T-helper 17 cell (primary cell): ENCODE measurements at places on chromosomes 6 and 20. TPM values are rescaled to one million over a fixed set of nuclear protein-coding genes. Genes with fewer than 3 reads are reported as not detected.

DNA sequence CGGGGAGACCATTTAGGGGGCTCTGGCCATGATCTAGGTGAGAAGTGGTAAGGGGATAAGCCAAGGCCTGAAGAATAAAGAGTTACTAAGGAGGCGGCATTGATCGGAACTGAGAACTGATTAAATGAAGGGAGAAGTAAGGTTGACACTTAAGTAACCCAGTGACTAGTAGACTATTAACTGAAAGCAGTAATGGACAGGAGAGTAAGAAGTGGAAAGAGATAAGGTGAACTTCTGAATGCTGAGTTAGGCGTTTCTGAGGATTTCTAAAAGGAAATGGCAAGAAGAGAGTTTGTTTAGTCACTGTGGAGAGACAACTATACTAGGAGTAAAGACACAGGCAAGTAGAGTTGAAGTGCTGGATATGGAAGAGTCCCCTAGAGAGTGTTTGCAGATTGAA lies 1.9 kb downstream of the ABCF1 start:
- H3K36me3 ChIP-seq = peaks cover 24% of the 10 kb centered on the region
- DNase-seq = no peak
- peak overlapping the region; percentile 100 for H3K4me3 ChIP-seq
- peak overlapping the region; percentile 100 for H3K27ac ChIP-seq
- peaks cover 70% of the 10 kb centered on the region for H3K4me1 ChIP-seq
- H3K27me3 ChIP-seq = no peaks in the 10 kb centered on the region

DNA sequence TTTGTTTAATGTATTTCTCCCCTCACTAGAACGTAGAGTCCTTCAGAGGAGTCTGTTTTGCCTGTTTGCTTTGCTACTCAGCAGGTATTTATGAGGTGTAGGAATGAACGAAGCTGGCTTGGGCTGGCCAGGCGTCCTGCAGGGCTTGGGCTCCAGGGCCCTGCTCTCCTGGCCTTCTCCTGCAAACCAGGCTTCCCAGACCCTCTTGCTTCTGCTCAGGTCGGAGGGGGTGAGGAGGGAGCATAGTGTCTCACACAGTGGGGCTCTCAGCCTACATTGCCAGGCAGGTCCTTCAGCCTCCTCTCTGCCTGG lies 24.6 kb upstream of the MLN start:
- H3K27me3 ChIP-seq = peaks cover 31% of the 10 kb centered on the region
- peaks cover 4% of the 10 kb centered on the region for H3K4me1 ChIP-seq
- H3K27ac ChIP-seq = no peak overlapping the region
- H3K4me3 ChIP-seq = no peak overlapping the region

DNA sequence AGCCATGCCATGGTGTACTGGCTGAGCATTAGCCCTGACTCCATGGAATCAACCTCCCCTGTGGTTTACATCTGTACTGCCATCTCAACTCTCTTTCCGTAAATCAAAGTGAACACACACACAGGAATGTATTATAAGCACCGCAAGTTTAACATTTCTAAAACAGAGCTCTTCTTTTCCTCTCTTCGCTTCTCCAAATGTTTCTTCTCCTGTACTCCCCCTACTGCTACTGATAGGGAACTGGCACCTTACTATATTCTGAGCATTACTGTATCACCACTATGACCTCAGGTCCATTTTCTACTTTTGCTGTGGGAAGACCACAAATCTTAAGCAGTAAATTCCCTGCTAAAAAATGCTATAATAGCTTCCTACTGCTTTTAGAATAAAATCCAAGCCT lies 101.2 kb downstream of the NUS1 start:
- DNase-seq = no peak
- no peak overlapping the region for H3K27ac ChIP-seq

DNA sequence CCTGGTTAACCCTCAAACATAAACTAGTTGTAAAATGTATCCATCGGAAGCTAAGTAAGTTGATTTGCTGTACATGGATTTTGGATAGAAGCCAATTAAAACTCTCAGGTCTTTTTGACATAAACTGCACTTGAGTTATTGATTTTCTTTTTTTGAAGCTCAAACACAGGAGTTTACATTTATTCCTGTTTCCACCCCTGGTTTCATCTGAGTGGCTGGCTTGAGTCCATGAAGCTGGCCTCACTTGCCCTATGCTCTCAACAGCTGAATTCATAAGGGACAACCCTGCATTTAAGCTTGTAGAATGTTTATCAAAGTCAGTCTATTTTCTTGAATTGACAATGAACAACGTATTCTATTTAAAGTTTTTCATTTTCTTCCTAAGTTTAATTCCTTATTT lies 58.1 kb upstream of the PLEKHG1 start:
- DNase-seq = no peak
- H3K4me3 ChIP-seq = no peak overlapping the region
- H3K27ac ChIP-seq = no peak overlapping the region
- no peaks in the 10 kb centered on the region for H3K36me3 ChIP-seq

Gene C6orf58
- not detected for total RNA-seq

- peak overlapping the region; percentile 99 for H3K27ac ChIP-seq
- H3K4me1 ChIP-seq = peaks cover 56% of the 10 kb centered on the region
- peaks cover 10% of the 10 kb centered on the region for H3K36me3 ChIP-seq
- peak overlapping the region; percentile 97 for H3K4me3 ChIP-seq
- DNase-seq = peak; percentile 58
These were observed 651 bp upstream of the TAPBP start for GRCh38 chr6:33314515-33314942.

Gene TBXT
- total RNA-seq = not detected

GRCh38 chr20:41615110-41615509 lies 3.1 kb downstream of the CHD6 start:
- peaks cover 37% of the 10 kb centered on the region for H3K4me1 ChIP-seq
- peak overlapping the region; percentile 74 for H3K27ac ChIP-seq
- H3K27me3 ChIP-seq = no peaks in the 10 kb centered on the region

DNA sequence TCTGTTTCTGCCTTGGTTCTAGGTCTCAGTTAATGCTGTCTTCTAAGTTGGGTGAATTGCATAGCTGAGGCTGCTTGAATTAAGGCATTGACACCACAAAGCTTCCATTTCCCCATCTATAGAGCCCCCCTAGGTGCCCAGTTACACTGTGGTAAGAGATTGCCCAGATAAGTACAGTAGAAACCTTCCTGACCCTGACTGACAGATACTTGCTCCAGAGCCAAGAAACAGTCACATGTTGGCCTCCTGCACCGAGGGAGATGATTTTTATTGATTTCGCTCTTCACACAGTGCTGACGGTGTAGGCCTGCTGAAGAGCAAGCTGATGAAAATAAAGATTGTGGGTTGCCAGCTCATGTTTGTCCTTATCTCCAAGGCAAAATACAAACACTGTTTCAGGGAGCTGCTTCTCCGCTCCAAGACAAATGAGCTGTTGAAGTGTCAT lies 67.9 kb downstream of the TRMT11 start:
- H3K36me3 ChIP-seq = peaks cover 8% of the 10 kb centered on the region
- no peak for DNase-seq
- no peak overlapping the region for H3K4me3 ChIP-seq

- H3K4me1 ChIP-seq = peaks cover 2% of the 10 kb centered on the region
- no peak overlapping the region for H3K4me3 ChIP-seq
- H3K27ac ChIP-seq = no peak overlapping the region
These were observed 70.4 kb downstream of the GCNT2 start for GRCh38 chr6:10591422-10592160.

DNA sequence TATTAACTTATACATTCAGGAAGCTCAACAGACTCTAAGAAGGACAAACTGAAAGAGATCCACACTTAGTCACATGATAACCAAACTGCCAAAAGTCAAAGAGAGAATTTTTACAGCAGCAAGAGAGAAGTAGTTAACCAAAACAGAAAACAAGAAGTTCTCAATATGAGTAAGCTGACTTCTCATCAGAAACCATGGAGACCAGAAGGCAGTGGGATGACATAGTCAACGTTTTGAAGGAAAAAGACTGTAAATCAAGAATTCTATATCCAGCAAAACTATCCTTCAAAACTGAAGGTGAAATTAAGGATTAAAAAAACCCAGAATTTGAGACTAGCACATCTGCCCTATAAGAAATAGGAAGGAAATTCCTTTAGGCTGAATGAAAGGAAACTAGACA lies 60.4 kb downstream of the COL19A1 start:
- no peaks in the 10 kb centered on the region for H3K27me3 ChIP-seq
- no peak overlapping the region for H3K27ac ChIP-seq

GRCh38 chr6:30881392-30882203 lies 2.7 kb upstream of the DDR1 start:
- H3K4me1 ChIP-seq = peaks cover 38% of the 10 kb centered on the region
- DNase-seq = no peak
- no peak overlapping the region for H3K27ac ChIP-seq

GRCh38 chr20:11376998-11377397 lies 540.7 kb upstream of the BTBD3 start:
- no peaks in the 10 kb centered on the region for H3K36me3 ChIP-seq
- DNase-seq = no peak
- no peaks in the 10 kb centered on the region for H3K27me3 ChIP-seq
- H3K27ac ChIP-seq = no peak overlapping the region
- H3K4me3 ChIP-seq = no peak overlapping the region
- H3K4me1 ChIP-seq = no peaks in the 10 kb centered on the region

DNA sequence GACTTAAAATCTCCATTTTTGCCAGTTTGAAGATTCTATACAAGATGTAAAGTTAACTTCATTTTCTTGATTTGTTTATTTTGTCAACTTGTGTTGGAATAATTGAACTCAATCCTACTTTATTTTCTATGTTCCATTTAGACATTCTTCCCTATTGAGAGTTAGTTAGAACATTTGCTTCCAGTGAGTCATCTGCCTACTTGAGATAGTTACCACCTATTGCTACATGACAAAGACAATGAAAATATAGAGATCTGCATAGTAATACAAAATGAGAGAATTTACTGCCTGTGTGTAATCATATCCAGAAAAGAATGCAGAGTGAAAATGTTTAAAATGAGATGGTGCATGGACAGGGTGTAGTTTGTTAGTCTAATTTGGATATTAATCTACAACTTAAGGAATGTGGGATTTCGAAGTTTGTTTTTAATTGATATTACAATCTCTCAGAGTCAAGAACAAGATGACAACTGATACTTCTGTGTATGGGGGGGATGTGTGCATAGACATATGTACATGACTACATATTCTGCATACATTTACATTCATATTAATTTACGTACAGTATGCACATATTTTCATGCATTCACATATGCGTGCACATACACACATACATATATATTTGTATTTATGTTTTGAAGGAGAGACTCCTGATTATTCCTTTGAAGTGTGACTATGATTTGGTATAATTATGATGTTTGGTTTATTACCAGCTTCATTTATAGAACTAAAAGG lies 420.1 kb downstream of the NKAIN2 start:
- H3K27me3 ChIP-seq = no peaks in the 10 kb centered on the region
- no peaks in the 10 kb centered on the region for H3K4me1 ChIP-seq
- no peak for DNase-seq
- no peak overlapping the region for H3K27ac ChIP-seq
- no peak overlapping the region for H3K4me3 ChIP-seq

DNA sequence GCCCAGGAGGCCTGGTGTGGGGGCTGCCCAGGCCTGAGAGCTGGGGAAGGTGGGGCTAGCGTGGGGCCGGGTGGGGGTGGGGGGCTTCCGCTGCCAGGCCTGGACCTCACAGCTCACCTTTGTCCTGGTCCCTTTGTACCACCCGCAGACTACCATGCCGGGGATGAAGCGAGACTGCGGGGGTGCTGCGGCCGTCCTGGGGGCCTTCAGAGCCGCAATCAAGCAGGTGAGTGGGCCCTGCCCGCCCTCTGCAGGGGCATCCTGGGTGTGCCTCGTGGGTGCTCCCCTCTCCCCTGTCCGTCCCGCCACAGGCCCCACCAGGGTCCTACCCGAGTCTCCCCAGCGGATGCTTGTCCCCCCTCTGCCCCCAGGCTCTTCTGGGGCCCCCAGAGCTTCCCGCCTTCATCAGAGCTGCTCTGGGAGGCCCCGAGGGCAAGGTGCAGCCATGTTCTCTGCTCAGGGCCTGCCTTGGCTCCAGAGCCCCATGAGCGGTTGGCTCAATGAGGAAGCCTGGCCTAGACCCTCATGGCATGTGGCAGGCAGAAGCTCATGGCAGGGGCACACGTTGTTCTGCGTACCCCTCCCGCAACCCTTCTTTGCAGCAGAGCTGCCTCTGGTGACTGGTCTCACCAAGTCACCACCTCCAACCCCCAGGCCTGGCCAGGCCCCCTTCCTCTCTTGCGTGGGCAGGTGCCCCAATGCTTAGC lies 14.5 kb downstream of the NPEPL1 start:
- no peak overlapping the region for H3K4me3 ChIP-seq
- DNase-seq = no peak
- no peaks in the 10 kb centered on the region for H3K27me3 ChIP-seq
- no peak overlapping the region for H3K27ac ChIP-seq
- H3K36me3 ChIP-seq = no peaks in the 10 kb centered on the region

Gene NKAPL
- total RNA-seq = not detected

Gene CAGE1
- total RNA-seq = 0.57 TPM

DNA sequence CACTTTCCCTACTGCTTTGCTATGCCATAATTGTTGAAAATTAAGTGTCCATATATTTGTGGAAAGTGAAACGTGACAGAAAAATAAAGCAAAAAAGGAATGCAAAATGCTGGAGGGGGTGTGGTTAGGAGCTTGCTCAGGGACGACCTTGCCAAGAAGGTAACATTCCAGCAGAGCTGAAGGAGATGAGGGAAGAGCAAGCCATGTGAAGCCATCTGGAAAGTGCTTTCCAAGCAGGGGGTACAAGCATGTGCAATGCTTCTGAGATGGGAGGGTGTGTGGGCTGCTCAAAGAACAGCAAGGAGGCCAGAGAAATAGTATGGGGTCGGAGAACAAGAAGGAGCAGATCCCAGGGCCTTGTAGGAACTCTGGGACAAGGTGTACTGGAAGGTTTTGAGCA lies 161.7 kb downstream of the ISM1 start:
- no peak for DNase-seq
- no peak overlapping the region for H3K27ac ChIP-seq
- no peaks in the 10 kb centered on the region for H3K27me3 ChIP-seq
- H3K36me3 ChIP-seq = peaks cover 4% of the 10 kb centered on the region
- H3K4me1 ChIP-seq = no peaks in the 10 kb centered on the region
- no peak overlapping the region for H3K4me3 ChIP-seq

DNA sequence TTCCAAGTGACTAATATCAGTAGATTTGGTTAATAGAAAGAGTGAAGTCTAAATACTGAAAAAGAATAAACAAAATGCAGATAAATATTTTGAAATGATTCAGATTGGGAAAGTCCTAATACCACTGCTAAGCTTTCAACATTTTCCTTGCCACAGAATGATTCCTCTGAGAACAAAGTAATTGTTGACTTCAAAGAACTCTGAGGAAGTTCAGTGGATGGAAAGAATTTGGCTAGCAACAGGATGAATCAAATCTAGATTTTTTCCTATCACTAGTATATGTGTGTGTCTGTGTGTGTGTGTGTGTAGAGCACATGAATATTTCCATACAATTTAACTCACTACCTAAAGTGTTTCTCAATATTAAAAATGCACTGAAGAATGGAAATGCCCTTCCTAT lies 107.9 kb upstream of the PREP start:
- H3K27ac ChIP-seq = no peak overlapping the region
- H3K36me3 ChIP-seq = no peaks in the 10 kb centered on the region
- H3K4me1 ChIP-seq = peaks cover 2% of the 10 kb centered on the region
